Nucleus accumbens (tissue), 56 donors: ENCODE measurements at places on chromosomes 12 and 14.

GRCh38 chr12:13450231-13451080, 253.9 kb downstream of the EMP1 start:
- no peak for DNase-seq

GRCh38 chr12:130879781-130880389, 8.0 kb downstream of the RAN start:
- DNase-seq = no peak

DNA sequence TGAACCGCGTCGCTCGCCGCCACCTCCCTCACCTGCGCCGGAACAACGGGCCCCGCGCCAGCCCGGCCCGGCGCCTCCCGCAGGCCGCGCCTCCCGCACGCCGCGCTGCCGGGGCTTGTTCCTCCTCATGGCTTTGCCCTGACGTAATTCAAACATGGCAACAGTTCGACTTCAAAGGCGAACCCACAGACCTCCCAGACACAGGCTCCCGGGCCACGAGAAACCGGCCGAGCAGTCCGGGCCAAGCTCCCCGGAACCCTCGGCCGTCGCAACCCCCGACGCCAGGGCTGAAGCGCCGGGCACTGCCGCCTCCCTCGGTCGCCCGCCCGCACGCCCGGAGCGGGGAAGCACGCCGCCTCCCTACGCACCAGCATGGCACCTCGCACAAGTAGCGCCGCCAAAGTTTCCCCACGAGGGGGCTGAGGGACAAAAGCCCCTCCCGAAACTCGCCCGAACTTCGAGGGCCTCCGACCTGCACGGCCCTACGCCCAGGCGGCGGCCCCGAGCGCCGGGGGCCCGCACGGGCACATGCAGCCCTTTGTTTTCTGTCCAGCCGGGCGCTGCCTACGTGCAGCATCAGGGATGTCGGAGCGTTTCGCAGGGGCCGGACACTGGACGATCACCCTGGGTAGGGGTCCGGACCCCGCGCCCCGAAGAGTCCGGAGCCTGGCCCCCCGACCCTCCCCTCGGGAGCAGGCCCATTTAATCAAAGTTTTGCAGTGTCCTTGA, 1.7 kb downstream of the SINHCAF start:
- no peak for DNase-seq

- no peak for DNase-seq
These were observed 1669.3 kb upstream of the FLRT2 start for GRCh38 chr14:83860631-83861155.

DNA sequence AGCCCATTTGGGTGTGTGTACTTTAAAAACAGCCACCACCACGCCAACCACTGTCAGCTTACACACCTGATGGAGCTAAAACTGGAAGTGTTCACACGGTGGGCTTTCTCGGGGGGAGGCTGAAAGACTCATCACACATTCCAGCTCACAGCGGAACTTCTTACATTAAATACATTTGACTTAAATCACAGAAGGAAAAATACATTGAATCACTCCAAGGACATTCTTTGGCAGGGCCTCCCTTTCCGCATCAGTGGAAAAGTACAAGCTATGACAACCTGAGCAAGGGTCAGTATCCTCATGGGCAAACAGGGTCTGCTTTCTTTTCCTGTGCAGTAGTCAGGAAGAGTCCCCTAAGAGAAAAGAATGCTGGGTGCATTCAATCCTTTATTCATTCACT, 31.0 kb upstream of the TC2N start:
- DNase-seq = no peak

GRCh38 chr14:55731881-55732498, 152.0 kb downstream of the KTN1 start:
- DNase-seq = no peak

DNA sequence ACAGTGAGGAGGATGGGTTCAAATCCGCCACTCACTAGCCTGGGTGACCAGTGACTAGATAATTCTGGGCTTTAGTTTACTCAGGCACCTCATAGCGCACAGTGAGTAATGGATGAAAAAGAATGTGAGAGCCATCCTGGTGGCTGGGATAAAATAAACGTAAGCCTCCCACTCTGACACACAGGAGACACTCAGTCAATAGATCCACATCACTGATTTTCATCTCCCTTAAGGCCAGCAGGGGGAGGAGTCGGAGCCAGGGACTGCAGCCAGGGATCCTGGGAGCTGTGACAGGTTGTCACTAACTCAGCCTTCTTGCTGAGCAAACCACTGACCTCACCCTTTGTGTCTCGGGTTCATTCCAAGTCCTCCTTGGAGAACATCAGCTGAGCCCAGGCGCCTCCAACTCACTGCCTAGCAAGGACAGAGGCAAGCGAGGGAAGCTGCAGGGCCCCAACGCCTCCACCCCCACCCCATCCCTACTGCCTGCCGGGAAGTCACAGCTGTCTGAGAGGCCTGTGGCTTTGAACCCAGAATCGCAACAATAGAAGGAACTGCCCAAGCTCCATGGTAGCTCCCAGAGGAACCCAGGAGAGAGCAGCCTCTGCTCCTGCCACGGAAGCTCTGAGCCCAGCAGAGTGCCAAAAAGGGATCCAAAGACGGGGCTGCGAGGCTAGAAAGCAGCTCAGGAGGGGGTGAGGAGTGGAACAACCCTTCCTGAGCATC, 30.7 kb downstream of the PXN start:
- peak; percentile 48 for DNase-seq

GRCh38 chr12:78062786-78063185, 232.1 kb downstream of the NAV3 start:
- DNase-seq = no peak

- DNase-seq = no peak
These were observed 25.3 kb downstream of the ANKLE2 start for GRCh38 chr12:132736378-132736777.

DNA sequence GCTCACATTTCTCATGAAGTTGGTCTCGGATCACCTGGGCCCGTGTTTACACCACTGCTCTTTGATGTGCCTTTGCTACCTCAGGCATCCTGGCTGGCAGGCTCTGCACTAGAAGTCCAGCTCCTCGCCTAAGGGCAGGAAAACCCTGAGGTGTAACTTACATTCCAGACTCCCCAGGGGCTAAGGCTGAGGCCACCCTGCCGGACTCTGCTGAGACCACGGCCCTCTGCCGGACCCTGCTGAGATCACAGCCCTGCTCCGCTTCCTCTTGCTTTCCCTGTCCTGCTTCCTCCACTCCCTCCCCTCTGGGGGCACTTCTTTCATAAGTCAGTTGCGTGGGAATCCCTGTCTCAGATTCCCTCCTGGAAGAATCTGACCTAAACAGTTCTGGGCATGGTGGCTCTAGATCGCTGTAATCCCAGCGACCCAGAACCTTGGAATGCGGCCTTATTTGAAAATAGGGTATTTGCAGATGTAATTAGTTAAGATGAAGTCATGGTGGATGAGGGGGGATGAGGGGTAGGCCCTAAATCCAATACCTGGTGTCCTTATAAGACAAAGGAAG, 17.2 kb downstream of the RILPL1 start:
- no peak for DNase-seq

DNA sequence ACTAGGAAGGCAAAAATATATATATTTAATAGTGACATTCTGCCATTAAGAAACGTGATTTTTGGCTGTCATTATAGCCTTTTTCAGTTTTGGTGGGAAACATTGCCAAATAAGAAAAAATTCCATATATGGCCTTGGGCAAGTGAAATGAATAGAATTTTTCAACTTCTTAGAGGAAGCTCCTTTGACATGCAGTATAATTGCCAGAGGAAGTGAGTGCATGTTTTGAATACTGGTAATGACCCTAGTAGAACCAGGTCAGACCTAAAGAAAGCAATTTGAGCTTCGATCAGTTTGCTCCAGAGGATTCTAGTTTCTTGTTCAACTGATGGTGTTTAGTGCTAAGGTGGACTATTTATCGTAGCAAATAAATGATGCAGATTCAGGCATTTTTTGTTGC, 26.2 kb upstream of the TRIM9 start:
- DNase-seq = no peak

- DNase-seq = no peak
These were observed 18.7 kb upstream of the CDCA4 start for GRCh38 chr14:105039458-105040205.

DNA sequence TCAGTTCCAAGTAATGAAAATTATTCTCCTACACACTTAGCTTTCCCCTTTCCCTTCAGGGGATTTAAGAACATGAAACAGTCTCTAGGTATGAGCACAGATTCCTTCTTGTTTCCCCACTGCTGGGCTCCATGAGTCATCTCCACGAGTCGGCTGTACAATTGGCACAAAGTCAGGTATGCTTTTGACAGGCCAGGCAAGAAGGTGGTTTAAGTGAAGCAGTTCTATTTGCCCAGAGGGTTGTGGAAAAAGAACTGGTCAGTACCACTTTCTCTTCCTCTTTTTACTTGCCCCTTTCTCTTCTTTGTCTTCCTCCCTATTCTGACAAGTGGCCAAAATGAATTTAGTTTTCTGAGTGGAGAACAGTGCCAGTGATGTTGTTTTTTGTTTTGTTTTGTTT, 16.3 kb downstream of the DYNC1H1 start:
- DNase-seq = no peak

DNA sequence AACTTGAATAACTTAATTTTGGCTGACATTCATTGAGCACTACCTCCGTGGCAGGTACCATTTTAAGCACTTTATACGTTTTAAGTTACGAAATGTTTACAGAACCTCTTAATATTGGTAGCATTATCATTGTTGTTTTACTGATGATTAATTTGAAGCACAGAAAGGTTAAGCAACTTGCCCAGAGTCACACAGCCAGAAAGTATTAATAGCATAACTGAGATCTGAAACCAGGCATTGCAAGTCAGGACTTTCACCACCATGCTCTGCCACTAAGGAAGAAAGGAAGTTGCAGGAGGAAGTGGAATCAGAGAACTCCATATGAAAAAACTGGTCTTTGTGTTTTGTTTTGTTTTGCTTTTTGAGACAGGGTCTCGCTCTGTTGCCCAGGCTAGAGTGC, 28.2 kb upstream of the BCAT1 start:
- DNase-seq = no peak

DNA sequence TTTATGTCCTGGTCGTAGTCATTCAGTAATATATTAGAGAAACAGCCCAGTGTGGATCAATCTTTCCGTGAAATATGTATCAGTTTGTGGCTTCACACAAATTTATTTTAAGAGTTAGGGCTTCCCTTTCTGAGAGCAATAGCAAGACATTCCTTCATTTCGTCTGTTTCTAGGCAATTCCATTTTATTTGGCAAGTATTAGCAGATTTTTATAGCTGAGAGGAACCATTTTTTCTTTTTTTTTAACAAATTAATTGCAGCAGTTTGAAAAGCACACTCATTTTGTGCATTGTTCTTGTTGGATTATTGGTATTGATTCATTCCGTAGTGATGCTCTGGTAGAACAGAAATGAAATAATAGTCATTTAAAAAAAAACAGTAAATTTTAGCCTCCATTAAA, 132.9 kb downstream of the SRGAP1 start:
- DNase-seq = no peak

DNA sequence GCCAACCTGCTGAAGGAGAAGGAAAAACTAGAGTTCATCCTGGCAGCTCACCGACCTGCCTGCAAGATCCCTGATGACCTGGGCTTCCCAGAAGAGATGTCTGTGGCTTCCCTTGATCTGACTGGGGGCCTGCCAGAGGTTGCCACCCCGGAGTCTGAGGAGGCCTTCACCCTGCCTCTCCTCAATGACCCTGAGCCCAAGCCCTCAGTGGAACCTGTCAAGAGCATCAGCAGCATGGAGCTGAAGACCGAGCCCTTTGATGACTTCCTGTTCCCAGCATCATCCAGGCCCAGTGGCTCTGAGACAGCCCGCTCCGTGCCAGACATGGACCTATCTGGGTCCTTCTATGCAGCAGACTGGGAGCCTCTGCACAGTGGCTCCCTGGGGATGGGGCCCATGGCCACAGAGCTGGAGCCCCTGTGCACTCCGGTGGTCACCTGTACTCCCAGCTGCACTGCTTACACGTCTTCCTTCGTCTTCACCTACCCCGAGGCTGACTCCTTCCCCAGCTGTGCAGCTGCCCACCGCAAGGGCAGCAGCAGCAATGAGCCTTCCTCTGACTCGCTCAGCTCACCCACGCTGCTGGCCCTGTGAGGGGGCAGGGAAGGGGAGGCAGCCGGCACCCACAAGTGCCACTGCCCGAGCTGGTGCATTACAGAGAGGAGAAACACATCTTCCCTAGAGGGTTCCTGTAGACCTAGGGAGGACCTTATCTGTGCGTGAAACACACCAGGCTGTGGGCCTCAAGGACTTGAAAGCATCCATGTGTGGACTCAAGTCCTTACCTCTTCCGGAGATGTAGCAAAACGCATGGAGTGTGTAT, 2.4 kb downstream of the FOS start:
- peak; percentile 37 for DNase-seq

DNA sequence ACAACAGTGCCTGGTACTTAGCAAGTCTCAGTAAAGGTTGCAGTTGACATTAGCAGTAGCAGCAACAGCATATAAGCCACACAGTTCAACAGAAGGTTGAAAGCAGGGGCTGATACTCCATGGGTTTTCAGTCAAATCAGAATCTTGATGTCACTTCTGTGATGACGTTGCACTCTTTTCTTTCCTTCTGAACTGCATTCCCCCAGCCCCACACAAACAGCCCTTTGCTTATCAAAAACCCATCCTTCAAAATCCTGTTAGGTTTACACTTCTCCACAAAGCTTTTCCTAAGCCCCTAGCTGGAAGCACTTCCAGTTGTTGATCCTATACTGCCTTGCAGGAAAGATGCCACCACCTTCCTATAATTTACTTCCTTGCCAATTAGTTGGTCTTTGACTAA, 34.0 kb upstream of the KCNK13 start:
- DNase-seq = no peak

- no peak for DNase-seq
These were observed 1317.0 kb downstream of the TMEM121 start for GRCh38 chr14:106843386-106843785.

- DNase-seq = no peak
These were observed 152.3 kb downstream of the RAD51B start for GRCh38 chr14:67971627-67972625.

- DNase-seq = no peak
These were observed 27.1 kb upstream of the SLC17A8 start for GRCh38 chr12:100329800-100330199.

DNA sequence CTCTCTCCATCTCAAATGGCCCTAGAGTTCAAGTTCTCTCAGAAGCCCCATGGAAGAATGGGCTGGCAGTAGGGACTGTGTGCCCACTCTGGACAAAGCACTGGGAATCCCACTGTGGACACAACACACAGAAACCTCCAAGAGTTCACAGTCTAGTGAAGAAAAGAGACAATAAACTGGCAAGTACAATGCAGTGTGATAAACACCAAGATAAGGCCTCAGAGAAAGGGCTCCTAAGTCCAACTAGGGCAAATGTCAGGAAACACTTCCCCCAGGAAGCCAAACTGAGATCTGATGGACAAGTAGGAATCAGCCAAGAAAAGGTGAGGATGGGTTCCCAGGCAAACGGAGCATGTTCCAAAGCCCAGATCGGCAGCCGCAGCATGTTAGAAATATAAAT, 5.4 kb downstream of the VSIG10 start:
- DNase-seq = no peak

DNA sequence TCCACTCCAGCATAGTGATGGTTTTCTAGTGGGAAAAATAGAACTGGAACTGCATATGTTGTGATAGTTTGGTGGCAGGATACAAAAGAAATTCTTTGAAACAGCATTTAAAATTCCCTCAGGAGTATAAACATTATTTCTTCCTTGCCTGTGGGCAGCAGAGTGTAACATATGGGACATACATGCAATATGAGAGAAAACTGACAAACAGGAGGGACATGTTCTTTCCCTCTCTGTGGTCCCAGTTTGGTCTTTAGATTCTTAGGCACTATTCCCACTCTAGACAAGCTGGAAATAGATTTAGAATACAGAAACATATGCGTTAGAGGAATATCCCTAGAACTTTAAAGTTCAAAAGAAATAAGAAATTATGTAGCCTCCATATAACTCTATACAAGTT, 68.0 kb downstream of the MGAT4C start:
- no peak for DNase-seq

- DNase-seq = no peak
These were observed 182.1 kb downstream of the CAPZA3 start for GRCh38 chr12:18919871-18920511.
